ENCODE measurements at places on chromosomes 7 and 10. TPM values are rescaled to one million over a fixed set of nuclear protein-coding genes. Genes with fewer than 3 reads are reported as not detected.

Gene TUBAL3
- polyA plus RNA-seq: 0.40 TPM

Gene NPC1L1
- 2.3 TPM for polyA plus RNA-seq

Gene ZNF727
- 0.32 TPM for polyA plus RNA-seq

DNA sequence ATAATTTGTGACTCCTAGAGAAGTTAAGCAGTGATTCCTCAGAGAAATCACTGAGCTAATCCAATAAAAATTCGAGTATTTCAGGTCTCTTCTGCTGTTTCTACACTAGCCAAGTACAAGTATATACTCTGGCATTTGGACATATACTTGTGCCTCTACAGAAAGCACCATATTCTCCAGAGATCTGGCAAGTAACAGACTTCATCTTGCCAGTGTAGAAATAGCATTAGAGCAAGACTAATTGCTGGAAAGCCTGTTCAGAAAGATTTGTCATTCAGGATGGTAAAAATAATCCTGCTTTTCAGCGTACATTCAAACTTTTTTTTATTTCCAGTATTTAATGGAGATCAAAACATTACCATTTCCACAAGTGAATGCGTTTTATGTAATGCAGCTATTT, 410.8 kb upstream of the ETV1 start:
- DNase-seq: no peak

DNA sequence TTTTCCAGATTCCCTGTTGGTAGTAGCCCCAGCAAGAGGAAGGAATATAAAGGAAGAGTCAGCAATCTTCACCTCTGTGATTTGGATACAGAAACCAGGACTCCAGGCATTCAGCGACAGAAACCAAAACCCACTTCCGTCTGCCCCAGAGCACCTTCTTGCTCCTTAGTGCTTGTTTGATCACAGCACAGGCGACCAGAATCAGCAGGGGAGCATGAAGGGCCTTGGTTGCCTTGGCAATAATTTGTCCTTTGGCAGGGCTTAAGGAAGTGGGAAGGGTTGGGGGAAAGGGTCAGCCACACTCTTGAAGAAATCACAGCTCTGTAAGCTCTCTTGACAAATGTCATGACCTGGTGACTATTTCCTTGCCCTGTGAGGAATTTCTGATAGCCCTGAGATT, 379.6 kb downstream of the OTUD1 start:
- DNase-seq: no peak
